Heart left ventricle (tissue), 16 donors: ENCODE measurements at places on chromosomes 7 and 10. TPM values are rescaled to one million over a fixed set of nuclear protein-coding genes. Genes with fewer than 3 reads are reported as not detected.

DNA sequence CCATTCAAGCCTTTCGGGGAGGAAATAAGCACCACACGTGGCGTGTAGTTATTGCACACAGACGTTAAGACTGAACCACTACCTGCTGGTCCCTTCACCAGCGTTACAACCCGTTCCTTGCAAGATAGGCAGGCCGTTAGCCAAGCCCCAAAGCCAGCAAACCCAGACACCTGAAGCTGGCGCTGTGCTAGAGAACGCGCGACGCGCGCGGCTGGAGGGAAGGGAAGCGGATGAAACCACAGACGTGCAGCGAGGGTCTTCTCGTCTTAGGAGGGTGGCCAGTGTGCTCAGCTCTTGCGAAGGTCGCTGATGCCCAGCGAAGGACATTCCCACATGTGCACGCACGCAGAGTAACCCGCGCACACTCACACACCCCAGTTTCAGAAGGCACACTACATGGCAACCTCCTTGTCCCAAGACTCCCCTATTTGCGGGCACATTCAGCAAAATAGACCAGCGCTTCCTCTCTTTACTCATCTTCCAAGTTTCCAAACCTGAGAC, 980 bp downstream of the TMEM26 start:
- no peak for DNase-seq

- no peak for DNase-seq
Observed at GRCh38 chr7:96670338-96671289, 39.0 kb downstream of the SEM1 start.

GRCh38 chr10:111698711-111699110, 484.9 kb downstream of the GPAM start:
- no peak for DNase-seq

GRCh38 chr7:3073763-3074458, 30.2 kb upstream of the CARD11 start:
- DNase-seq, result no peak

- DNase-seq, result peak; percentile 69
Observed at GRCh38 chr10:103637927-103638557, 144.5 kb downstream of the NEURL1 start.

- no peak for DNase-seq
Observed at GRCh38 chr7:7773334-7774309, 55.2 kb upstream of the RPA3 start.

DNA sequence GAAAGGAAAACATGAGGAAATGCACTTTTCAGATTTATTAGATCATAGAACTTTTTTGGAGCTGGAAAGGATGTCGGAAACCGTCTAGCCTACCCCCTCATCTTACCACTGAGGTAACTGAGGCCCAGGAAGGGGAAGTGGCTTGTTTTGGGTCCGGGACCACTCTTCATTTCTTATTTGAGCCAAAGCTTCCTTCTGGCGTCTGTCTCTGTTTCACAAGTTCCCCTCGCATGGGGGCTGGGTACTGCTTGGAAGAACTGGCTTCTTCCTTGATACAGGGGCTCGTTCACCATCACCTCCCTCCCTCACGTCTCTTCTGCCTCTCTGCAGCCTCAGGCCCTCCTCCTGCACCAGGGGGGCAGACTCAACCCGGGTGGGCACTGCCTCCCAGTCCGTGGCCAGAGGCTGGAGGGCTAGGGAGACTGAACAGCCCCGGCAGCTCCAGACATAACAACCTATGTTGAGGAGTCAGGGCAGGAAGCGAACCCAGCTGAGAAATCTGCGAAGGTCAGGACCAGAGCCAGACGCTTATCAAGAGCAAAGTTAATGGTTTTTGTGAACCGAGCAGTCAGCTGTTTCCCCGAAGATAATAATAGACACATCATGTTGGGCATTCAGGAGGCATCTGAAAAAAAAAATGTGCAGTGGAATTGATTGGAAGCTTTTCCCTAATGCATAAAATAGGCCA, 12.9 kb downstream of the HTRA1 start:
- DNase-seq, result no peak

GRCh38 chr7:6443372-6443941, 4.3 kb downstream of the DAGLB start:
- DNase-seq, result no peak

- DNase-seq, result peak; percentile 49
Observed at GRCh38 chr7:99451936-99452335, 13.2 kb downstream of the CPSF4 start.

- DNase-seq, result peak; percentile 91
Observed at GRCh38 chr10:68955832-68956532, at the start of gene DDX21. Gene DDX21, plus strand, starts transcription at chr10:68956170. Its CDS starts 56 bp downstream, at chr10:68956226.

- DNase-seq, result no peak
Observed at GRCh38 chr7:117837841-117838240, 35.4 kb downstream of the CTTNBP2 start.

GRCh38 chr7:10355816-10356215, 617.9 kb upstream of the PHF14 start:
- no peak for DNase-seq

DNA sequence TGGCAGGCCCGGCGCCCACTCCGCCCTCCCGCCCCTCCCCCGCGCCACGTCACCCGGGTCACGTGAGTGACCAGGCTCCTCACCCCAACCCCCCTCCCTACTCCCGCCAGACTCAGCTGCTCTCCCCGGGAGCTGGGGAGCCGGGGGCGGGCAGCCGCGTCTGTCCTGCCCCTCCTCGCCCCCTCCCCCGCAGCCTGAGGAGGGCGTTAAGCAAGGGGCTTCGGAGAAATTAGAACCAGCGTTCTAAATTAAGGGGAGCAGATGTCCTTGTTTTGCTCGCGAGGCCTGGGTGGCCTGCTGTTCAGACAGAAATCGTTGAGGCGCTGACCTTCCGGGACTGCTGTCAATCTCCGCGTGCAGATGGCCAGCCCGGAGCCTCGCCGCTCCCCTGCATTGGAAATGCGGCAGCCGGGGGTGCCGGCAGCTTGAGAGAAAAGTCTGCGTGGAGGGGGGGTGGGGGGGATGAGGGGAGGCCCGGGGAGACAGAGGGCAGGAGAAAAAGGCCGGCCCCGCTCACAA, 102.2 kb upstream of the ZNF438 start:
- peak; percentile 92 for DNase-seq

DNA sequence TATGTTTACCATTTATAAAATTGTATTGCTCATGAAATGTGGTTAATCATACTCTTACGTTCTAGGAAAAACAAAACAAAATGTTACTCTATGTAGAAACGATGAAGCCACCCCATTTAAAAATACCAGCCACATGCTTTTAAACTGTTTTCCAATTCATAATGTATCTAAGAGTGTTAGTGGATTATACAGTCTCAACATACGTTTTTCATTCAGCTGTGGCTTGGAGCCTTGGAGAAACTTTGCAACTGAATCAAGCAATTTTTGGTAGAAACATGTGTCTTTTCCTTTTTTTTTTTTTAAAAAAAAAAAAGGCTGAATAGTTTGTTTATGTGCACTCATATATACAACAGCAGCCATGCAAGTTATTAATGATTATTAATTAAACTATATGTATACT, 378.0 kb upstream of the SEMA3D start:
- DNase-seq, result no peak

DNA sequence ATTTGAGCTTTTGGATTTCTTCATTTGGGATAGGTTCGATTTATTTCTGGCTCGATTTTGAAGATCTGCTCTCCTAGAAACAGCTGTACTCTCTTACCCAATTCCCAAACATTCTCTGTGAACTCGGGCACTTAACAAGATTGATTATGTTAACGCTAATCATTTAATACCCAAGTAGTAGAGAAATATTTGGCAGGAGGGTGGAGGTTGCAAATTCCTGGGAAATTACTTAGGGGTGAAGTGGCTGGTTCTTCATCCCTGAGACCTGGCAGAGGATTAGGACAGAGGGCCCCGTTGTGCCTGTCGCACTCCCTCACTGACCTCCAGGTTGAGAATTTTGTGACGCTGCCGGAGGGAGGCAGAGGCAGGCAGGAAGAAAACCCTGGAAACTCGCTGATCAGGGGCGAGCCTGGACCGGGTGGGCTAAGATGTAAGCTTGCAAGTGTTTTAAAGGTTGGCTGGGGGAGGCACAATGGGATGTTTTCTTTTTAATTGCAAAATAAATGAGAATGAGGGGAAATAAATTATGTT, 182.6 kb downstream of the TCF7L2 start:
- DNase-seq, result no peak

DNA sequence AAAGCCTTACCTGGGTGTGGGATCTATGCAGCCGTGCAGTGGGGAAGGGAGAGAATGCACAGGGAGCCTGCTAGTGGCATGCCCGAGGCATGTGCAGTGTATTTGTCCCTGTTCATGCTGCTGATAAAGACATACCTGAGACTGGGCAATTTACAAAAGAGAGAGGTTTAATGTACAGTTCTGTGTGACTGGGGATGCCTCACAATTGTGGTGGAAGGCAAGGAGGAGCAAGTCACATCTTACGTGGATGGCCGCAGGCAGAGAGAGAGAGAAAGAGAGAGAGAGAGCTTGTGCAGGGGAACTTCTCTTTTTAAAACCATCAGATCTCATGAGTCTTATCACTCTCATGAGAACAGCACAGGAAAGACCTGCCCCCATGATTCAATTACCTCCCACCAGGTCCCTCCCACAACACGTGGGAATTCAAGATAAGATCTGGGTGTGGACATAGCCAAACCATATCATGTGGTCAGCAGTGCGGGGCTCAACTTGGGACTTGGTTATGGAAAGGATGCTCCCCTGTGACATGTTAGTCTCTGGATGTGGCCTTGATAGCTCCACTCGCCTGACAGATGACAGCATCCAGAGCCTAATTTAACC, 128.9 kb downstream of the DOCK1 start:
- no peak for DNase-seq

DNA sequence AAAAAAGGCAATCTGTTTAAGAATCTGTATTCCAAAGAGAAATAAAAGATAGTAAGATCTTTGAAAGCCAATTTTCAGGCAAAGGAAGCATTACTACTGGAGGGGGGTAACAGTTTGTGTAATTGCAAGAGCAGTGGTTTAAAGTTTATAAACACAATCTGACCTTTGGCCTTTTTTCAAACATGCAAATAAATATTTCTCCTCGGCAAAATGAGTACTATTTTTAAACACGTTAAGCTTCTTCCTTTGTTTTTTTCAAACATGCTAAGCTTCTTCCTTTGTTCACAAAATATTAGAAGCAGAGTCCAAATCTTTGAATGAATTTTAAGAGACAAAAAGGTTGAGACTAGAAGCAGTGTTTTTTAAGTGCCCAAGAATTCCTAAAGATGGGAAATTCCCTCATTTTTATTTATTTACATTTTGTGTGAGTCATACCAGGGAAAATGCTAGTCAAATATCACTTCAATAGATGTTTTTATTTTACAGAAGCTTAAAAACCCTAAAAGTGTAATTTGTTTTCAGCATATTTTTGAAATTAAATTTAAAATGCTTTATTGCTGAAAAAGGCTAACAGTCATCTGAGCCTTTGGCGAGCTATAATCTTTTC, 229.3 kb downstream of the GPR37 start:
- DNase-seq, result no peak

DNA sequence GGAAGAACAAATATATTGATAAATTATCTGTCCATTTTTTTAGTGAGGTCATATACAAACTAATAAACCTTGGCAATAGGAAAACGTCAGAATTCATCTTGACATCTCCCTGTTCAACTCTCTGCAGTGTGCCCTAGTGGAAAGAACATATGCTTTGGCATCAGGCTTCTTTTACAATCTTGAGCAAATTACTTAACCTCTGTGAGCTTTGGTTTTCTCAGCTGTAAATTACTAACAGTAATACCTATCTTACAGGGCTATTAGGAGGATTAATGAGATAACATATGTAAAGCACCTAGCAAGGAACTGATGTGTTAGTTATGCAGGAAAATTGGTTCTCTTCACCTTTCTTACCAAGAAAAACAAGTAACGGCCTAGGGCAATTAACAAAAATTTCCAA, 161.8 kb downstream of the PHTF2 start:
- no peak for DNase-seq

DNA sequence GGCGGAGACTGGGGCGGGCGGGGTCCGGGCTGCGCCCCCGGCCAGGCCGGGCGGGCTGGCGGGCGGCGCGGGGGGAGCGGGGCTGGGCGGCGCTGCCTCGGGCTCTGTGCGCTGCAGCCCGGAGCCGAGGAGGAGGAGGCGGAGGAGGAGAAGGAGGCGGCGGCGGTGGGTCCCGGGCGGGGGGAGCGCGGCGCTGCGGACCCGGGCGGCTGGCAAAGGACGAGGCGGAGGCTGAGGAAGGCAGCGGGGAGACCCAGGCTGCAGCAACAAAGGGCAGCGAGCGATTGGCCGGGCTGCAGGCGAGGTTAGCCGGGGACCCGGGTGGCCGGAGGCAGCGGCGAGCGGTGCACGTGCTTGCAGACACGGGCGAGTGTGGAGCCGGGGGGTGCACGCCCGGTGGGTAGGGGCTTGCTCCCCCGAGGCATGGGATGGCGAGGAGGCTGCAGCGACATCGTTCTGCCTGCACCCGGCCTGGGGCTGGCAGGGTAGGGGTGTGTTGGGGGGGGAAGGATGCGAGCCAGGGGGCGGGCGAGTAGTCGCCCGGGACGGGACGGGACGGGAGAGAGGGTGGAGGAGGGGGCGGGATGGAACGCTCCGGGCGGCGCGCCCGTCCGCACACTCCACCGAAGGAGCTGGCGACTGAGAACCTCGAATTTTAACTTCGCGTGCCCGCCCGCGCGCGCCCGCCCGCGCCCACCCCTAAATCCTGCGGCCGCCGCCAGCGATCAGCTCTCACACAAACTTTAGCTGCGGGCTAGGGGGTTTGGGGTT, 844 bp upstream of the KAT6B start:
- peak; percentile 63 for DNase-seq

EBLN1 gene
- not detected for polyA plus RNA-seq

CADPS2 gene
- polyA plus RNA-seq, result 6.8 TPM

CASP7 gene
- 4.8 TPM for polyA plus RNA-seq

NPFFR1 gene
- polyA plus RNA-seq, result not detected

TUBB8 gene
- not detected for polyA plus RNA-seq

CAMK2B gene
- polyA plus RNA-seq, result 35.7 TPM

AGAP9 gene
- 1.9 TPM for polyA plus RNA-seq

MINDY3 gene
- 16.3 TPM for polyA plus RNA-seq

FAM25G gene
- not detected for polyA plus RNA-seq

WNT8B gene
- not detected for polyA plus RNA-seq
